ENCODE measurements at places on chromosomes 5 and 9.

DNA sequence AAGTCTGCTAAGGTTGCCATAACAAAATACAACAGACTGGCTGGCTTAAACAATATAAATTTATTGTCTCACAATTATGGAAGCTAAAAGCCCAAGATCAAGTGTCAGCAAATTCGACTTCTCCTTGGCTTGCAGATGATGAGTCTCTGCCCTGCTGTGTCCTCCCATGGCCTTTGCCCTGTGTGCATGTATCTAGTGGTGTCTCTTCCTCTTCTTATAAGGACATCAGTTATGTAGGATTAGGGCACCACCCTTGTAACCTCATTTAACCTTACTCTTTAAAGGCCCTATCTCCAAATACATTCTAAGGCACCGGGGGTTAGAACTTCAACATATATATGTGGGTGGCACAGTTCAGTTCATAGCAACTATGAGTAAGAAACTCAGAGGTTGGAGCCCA lies 157.9 kb upstream of the RASA1 start:
- no peak for DNase-seq

DNA sequence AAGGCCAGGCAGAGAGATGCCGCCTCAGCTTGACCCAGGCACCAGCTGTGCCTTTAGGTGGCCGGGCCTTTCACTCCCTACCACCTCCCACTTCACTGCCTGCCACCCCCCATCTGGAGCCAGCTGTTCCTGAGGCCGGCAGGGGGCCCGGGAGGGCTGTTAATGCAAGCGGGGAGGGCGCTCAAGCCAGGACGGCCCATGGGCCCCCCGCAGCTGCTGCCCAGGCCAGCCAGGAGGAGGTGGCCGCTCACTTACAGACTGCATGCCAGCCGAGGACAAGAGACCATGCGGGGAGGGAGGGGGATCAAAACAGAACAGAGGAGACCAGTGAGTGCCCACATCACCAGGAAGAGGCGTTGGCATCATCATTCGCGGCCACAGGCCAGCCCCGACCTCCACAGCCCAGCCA lies 4.5 kb downstream of the ABCA2 start:
- no peak for DNase-seq

DNA sequence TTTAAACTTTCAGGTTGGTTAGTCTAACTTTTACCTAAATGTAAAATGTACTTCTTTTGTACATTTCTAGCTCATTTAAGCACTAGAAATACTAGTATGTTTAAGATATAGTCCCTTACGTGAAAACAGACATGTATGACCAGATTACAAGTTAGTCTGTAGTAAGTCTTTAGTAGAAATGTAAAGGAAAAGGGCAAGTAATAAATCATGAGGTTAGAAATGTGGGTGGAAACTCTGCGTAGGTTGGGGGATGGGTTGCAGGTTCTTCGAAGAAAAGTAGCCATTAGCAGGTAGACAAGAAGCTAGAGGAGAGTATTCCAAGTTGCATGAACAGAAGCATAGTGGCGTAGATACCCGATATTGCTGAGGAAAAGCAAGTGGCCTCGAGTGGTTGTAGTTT lies 22.9 kb downstream of the RAD1 start:
- DNase-seq: no peak

- no peak for DNase-seq
These were observed 45.9 kb upstream of the PJA2 start for GRCh38 chr5:109455598-109456096.

- DNase-seq: no peak
These were observed 279.2 kb upstream of the IRX2 start for GRCh38 chr5:3030511-3031165.

- DNase-seq: no peak
These were observed 63.2 kb downstream of the LHX2 start for GRCh38 chr9:124074746-124075145.

GRCh38 chr9:65435464-65435863 lies 150.5 kb upstream of the FOXD4L5 start:
- DNase-seq: no peak

- DNase-seq: no peak
These were observed 35.0 kb downstream of the AOPEP start for GRCh38 chr9:94761481-94761880.

DNA sequence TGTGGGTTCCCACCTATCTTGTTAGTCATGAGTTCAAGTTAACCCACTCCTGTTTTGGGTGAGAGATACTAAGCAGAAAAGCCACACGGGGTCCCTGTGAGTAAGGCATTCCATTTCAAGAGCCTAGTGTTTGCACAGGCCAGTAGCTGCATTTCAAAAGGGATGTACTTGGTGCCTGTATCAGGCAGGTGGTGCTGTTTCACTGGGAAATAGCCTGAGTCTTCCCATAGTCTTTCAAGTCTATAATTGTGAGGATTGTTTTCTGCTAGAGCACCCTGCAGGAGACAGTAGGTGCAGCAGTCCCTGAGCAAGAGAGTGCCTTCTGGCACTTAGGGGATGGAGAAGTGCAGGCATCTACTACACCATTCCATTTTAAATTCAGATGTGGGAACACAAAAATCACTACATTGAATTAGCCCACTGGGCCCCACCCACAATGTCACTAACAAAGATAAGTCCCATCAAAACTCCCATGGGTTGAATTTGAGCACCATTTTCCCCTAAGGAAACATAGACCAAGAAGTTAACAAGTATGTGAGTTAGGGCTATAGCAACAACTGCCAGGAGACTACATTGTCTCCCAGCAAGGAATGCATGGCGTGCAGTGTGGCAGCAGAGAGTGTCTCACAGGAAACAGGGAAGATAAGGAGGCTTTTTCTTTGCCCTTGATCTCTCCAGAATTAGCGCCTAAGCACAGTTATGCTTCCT lies 263.2 kb downstream of the COX7C start:
- peak; percentile 12 for DNase-seq

DNA sequence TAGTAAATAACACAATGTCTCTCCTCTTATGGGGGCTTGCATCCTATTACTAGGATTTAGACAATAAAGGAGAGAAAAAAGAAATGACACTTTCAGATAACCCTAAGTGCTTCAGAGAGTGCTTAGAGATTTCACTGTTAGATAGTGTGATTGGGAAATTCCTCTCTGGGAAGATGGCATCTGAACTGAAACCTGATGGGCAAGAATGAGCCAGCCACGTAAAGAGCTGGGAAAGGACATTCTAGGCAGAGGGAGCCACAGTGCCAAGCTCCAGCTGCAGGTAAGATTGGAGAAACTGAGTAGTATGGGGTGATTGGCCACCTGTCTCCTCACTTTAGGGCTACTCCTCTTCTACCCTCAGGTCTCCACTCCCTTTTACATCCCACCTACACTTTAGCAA lies 14.5 kb downstream of the CDO1 start:
- no peak for DNase-seq

- no peak for DNase-seq
These were observed 756.1 kb downstream of the DNAH5 start for GRCh38 chr5:13188371-13188770.

DNA sequence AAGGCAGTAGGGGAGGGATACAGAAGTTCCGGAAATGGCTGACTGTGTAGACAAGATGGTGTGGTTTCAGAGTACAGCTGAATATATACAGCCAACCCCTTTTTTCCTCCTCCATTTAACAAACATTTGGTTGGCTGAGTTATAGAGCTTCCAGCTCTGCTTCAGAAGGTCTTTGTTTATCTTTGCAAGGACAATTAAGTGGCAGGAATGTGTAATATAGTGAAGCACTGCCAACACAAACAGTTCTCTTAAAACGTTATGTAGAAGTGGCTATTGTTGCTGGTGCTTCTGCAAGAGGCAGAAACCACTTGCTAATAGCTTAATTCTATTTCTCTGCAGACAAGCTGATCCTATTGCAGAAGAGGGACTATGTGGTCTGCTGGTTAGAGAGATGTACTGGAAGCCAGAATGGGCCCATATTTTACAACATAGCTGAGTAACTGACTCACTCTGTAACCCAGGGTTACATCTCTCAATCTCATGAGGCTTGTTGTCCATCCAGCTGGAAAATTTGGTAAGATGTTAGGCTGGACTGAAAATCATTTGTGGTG lies 62.7 kb upstream of the OSMR start:
- DNase-seq: no peak

- DNase-seq: no peak
These were observed 158.1 kb downstream of the ATP10B start for GRCh38 chr5:160693831-160694465.

- no peak for DNase-seq
These were observed 965 bp downstream of the GLIPR2 start for GRCh38 chr9:36137392-36138004.

GRCh38 chr9:113581865-113582697 lies 118.6 kb downstream of the RGS3 start:
- no peak for DNase-seq

DNA sequence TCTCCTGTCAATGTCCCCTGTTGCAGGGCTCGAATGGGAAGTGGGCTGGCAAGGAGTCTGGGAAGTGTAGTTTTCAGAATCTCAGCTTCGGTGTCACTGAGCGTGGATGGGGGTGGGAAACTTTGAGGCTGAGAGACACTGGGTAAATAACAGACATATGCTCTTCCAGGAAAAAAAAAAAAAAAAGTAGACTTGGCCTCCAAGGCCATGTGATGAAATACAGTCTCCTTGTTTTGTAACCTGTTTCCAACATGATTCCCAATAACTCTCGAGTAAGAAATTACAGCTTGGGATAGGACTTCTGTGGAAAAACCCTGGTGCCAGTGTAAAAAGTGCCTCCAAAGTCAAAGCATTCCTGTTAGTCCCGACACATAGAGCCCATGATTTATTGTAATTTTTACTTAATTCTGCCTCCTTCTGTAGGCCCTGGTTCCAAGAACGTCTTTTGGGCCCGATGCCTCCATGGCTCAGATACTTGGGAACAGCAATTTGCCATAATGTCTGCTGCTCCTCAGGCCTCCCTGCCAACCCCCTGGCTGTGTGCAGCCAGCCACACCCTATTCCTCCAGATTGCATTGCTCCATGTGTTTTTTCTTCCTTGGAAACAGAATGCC lies 119.5 kb upstream of the TNC start:
- no peak for DNase-seq

DNA sequence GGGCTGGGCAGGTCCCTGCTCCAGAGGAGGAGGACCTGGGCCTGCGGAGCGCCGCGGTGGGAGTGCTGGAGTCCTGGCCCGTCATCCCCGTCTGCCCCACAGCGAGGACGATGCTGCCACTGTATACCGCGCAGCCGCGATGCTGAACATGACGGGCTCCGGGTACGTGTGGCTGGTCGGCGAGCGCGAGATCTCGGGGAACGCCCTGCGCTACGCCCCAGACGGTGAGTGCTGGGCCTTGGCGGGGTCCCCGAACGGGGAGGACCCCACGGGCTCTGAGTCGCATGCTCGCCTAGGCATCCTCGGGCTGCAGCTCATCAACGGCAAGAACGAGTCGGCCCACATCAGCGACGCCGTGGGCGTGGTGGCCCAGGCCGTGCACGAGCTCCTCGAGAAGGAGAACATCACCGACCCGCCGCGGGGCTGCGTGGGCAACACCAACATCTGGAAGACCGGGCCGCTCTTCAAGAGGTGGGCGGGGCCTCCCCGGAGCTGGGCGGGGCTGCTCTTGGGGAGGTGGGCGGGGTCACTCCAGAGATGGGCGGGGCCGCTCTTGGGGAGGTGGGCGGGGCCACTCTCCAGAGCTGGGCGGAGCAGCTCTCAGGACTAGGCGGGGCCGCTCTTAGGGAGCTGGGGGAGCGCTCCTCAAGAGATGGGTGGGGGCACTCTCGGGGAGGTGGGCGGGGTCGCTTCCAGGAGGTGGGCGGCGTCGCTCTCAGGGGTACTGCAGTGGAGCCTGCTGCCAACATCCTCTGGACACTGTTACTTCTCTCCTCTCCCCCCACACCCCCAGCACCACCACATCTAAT lies 13.1 kb downstream of the LRRC26 start:
- peak; percentile 27 for DNase-seq

GRCh38 chr9:121896545-121896943 lies 196.6 kb downstream of the TTLL11 start:
- no peak for DNase-seq

DNA sequence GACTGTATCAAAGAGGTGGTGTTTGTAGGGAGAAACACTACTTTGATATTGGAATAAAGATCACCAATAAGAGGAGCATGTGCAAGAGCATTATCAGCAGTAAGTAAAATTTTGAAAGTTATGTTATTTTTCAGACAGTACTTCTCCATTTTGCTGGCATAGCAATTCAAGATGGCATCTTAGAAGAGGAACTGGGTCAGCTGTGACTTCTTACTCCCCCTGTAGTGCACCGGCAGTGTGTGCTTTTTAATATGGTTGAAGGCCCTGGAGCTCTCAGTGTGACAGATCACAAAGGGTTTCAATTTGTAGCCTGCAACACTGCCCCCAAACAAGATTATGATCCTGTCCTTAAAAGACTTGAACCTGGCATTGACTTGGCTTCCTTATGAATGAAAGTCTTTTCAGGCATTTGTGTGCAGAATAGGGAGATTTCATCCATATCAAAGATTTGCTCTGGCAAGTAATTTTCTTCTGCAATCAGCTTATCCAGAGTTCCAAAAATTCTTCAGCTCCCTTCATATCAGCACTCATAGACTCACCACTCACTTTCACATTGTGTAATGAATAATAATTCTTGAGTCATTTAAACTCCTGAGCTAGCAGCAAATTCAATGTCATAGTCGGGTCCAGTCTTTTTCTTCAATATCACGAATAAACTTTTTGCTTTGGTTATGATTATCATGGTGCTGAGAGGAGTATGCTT lies 105.7 kb upstream of the MAMDC2 start:
- no peak for DNase-seq
